ENCODE measurements at places on chromosomes 13 and 19.

DNA sequence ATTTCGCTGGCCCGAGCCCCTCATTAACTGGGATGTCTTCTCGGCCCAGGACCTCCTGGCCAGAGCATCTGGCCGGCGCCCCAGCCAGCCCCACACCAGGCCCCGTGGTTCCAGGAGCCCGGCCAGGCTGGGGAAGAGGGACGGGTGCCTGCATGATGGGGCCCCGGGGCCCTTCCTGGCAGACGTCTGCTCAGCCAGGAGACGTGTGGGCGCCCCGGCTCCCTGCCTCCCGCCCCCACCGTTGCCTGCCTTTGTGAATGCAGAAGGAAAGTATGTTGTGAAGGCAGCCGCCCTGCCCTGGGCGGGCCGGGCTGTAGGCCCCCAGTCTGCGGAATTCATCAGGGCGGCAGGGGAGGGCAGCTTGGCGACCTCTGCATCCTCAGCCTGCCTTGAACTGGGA is 4.4 kb upstream of the COMP start:
- no peak for DNase-seq

GRCh38 chr19:46927106-46927505 is 66.3 kb downstream of the ARHGAP35 start:
- DNase-seq = no peak

DNA sequence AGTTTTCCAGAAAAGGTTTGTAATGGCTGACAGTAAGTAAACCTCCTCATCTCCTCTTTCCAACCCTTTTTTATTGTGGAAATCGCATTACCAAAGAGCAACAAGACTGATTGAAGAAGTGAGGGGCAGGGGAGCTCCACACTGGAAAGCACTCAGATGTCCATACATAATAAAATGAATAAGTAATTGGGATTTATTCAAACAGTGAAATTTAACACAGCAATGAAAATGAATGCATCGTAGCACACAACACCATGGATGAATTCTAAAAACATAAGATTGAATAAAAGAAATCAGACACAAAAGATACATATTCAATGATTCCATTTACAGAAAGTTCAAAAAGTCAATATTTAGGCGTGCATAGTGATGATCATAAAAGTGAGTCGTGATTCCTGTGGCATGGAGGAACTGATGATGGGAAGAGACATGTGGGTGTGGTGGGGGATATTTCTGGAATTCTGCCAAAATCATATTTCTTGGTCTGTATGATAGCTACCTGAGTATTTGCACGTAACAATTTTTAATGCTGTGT is 18.8 kb downstream of the FAM216B start:
- no peak for DNase-seq

GRCh38 chr19:31517224-31518180 is 168.3 kb upstream of the TSHZ3 start:
- DNase-seq = no peak

DNA sequence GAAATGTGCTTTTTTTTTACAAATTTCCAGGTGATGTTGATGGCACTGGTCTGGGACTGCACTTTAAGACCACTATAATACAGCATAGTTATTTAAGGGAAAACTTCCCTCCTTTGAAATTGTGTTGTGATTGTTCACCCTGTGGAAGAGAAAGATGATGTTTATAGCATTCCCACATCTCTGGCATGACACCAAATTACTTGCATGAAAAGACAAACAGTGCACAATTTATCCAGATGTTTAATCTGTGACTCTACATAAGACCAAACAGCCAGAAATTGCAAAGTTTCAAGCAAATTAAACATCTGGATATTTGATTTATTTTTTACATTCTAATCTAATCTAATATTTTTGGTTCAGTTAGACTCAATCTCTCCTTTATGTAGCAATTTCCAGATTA is 51.6 kb downstream of the UFM1 start:
- no peak for DNase-seq

- no peak for DNase-seq
Observed at GRCh38 chr13:67554286-67554685, 324.1 kb upstream of the PCDH9 start.

GRCh38 chr19:53823380-53824120 is 564 bp downstream of the NLRP12 start:
- DNase-seq = no peak

DNA sequence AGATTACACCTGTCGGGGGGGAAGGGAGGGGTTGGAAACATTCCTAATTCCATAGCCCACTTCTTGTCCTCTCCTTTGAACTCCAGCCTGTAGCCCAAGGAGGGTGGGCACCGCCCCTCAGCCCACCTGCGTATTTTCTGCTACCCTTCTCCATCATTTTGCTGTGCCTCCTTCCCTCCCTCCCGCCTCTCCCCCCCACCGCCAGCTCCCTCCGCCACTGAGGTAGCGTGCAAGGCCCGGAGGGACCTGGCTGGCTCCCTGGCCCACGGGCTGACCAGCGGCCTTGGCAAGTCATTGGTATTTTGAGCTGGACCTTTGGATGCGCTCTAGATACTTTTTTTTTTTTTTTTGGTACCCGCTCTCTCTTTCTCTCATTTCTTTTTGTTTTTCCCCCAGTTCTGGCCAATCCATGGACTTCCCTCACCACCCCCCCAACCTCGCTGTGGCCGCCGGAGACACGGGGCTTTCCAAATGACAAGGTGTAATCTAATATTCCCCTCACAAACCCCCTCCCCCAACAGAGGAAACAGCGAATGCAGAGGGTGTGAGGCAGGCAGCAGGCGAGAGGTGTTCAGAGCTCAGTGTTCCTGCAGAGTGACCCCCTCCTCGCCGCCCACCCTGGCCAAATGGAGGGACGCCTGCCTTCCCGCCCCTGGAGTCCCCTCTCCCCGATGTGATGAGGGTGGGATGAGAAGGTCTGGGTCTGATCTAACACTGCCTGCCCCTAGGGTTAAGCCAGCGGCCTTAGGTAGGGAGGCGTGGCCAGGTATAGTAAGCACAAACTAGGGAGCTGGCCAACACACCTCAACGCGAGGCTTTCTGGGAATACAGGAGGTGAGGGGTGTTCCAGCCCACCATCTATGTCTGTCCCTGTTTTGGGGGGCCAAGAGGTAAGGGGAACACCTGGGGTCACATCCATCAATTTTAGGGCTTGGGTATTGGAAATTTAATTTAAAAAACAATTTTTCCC is 89.2 kb downstream of the PTPRS start:
- DNase-seq = no peak

GRCh38 chr13:114061047-114061446 is 71.4 kb downstream of the RASA3 start:
- DNase-seq = no peak

DNA sequence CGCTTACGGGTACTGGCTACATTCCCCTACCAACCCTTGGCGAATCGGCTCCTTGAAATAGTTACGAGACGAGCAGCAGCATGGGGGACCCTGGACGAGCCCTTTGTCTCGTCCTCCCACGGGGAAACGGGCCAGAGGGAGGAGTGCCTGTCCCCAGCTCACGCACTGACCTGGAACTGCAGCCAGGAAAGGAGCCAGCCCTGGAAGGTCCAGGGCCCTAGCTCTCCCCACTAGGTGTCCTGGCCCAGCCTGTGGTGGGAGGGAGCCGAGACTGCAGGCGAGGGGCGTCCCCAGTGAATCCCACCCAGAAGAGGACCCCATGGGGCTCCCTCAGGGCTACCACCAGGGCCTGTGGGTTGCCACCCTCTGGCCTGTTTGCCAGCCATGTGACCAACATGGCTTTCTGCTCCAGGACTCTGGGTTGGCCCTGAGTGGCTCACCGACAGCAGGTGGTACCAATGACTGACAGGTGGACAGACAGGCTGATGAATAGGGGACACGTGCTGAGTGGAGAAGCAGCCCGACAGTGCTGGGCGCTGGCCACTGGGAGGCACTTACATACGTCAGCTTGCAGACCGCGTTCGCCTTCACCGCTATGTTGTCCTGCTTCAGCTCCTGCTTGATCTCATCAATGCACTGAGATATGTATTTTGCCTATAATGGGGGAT is 13.2 kb downstream of the AP3D1 start:
- no peak for DNase-seq
